ENCODE measurements at places on chromosomes 16 and 17.

GRCh38 chr17:31013844-31014243 lies 43.0 kb downstream of the RNF135 start:
- no peak for DNase-seq

- peak; percentile 82 for DNase-seq
These were observed 197.6 kb downstream of the NTN1 start for GRCh38 chr17:9218911-9219310.

- no peak for DNase-seq
These were observed 53.4 kb downstream of the ABCC12 start for GRCh38 chr16:48102083-48103008.

GRCh38 chr16:12752159-12752558 lies 51.5 kb downstream of the CPPED1 start:
- DNase-seq, result no peak

All from mesenteric fat pad (tissue), 1 donor.